ENCODE measurements at places on chromosomes 4 and X.

- DNase-seq: no peak
These were observed 112.2 kb downstream of the IDS start for GRCh38 chrX:149392921-149393320.

GRCh38 chr4:102687982-102688433, 72.8 kb downstream of the MANBA start:
- DNase-seq: no peak

DNA sequence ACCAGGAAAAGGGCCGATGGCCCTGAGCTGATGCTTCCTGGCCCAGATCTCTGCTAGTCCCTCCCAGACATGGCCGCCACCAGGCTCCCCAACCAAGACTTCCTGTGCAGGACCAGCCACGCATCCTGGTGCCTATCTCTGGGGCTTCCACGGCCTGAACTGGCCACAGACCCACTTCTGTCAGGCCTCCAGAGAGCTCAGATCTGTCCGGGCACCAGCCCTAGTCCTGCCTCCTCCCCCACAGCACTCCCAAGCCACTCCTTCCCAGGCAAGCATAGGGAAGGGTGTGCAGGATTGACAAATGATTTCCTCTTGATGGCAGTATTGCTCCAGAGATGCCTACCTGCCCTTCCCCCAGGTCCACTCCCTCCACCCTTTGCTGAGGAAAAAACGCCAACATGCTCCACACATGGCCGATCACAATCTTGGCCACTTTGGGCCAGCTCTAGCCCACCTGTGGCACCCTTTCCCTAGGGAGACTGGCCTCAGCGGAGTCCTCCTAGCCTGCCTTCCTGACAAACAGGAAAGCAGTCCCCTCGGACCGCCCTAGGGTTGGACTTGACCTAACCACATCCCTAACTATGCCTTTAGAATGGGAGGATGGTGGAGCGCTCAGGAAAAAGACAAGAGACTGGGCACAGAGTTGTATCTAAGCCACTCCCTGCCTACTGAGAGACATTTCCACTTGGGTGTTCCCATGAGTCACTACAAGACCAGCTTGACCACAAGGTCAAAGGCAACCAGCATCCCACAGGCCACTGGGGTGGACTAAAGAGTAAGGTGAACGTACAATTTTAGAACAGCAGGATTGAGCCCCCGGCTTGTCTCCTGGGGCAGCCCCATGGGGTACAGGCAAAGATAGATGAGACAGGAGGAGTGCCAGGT, 277.5 kb upstream of the AGTR2 start:
- DNase-seq: peak; percentile 90

GRCh38 chrX:100643212-100643611, 787 bp upstream of the SRPX2 start:
- no peak for DNase-seq

- no peak for DNase-seq
These were observed 48.2 kb downstream of the MMRN1 start for GRCh38 chr4:89942811-89943210.

GRCh38 chr4:1628892-1629698, 55.0 kb downstream of the FAM53A start:
- DNase-seq: no peak

DNA sequence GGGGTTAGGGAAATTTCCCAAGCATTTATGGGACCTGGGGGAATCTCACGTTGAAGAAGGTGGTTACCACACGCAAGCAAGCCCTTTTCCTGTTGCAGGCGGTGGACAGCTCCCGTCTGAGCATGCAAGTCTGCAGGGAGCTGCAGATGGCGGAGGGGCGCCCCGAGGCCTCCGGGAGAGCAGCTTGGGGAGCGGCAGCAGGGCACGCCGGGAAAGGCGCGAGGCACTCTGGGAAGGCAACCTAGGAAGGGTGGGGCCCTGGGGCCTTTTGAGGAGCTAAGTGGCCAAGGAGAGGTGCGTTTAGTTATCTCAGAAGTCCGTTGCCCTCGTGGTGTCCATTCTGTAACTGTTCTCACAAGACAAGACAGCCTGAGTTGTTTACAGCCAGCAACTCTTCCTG, 57.0 kb upstream of the SLC25A4 start:
- DNase-seq: no peak

- no peak for DNase-seq
These were observed 8.2 kb downstream of the MTHFD2L start for GRCh38 chr4:74166135-74166534.

- no peak for DNase-seq
These were observed 76.0 kb upstream of the KIT start for GRCh38 chr4:54581807-54582206.

DNA sequence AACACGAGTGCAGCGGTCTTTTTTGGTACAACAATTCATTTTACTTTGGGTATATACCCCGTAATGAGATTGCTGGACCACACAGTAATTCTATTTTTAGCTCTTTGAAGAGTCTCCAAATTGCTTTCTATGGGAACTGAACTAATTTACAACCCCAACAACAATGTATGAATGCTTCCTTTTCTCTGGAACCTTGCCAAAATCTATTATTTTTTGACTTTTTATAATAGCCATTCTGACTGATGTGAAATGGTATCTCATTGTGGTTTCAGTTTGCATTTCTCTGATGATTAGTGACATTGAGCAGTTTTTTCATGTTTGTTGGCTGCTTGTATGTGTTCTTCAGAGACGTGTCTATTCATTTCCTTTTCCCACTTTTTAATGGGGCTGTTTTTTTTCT, 240.8 kb downstream of the STK32B start:
- peak; percentile 24 for DNase-seq

GRCh38 chr4:82640540-82640939, 78.8 kb upstream of the TMEM150C start:
- no peak for DNase-seq

DNA sequence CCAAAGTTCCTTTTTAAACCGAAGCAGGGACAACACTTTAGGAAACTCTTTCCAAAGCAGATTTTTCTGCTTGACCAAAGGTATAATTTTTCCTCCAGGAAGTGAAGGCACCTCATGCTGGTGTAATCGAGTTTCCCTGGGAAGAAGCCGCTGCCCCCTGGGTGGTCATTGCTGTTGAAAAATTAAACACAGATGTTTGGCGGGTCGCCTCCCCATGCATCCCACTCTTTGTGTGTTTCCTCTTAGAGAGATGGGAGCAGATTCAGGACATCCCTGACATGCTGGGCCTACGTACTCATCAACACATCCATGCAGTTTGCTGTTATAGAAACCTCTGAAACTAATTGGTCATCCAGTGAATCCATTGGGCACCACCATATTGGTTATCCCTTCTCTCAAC, 179.2 kb upstream of the HCCS start:
- DNase-seq: no peak

DNA sequence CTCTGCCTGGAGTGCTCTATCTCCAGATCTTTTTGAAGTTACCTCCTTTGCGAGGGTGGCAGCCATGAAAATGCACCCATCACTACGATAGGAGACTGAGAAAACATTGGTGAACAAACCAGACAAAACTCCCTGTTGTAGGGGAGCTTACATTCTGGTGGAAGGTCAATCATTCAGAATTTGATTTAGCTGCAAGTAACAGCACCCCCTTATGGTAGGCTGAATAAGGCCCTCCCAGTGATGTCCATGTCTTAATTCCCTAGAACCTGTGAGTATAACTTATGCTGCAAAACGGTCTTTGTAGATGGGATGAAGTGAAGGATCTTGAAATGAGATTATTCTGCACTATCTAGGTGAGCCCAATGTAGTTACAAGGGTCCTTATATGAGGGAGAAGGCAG, 5.6 kb upstream of the TEC start:
- no peak for DNase-seq

- DNase-seq: no peak
These were observed 32.1 kb downstream of the NELFA start for GRCh38 chr4:1976416-1977352.

DNA sequence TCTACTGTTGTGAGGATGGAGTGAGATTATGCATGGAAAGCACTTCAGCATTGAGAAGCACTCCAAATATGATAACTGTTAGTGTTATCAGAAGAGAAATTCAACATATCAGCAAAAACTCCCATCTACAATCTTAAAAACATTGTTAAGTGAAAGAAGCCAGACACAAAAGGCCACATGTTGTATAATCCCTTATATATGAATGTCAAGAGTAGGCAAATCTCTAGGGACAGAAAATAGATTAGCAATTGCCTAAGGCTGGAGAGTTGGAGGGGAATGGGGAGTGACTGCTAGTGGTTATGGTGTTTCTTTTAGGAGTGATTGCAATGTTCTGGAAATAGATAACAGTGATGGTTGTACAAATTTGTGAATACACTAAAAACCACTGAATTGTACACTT, 122.5 kb upstream of the LNX1 start:
- DNase-seq: no peak

GRCh38 chr4:25874655-25875054, 11.9 kb upstream of the SEL1L3 start:
- no peak for DNase-seq

GRCh38 chr4:11106190-11106589, 322.5 kb downstream of the HS3ST1 start:
- no peak for DNase-seq

DNA sequence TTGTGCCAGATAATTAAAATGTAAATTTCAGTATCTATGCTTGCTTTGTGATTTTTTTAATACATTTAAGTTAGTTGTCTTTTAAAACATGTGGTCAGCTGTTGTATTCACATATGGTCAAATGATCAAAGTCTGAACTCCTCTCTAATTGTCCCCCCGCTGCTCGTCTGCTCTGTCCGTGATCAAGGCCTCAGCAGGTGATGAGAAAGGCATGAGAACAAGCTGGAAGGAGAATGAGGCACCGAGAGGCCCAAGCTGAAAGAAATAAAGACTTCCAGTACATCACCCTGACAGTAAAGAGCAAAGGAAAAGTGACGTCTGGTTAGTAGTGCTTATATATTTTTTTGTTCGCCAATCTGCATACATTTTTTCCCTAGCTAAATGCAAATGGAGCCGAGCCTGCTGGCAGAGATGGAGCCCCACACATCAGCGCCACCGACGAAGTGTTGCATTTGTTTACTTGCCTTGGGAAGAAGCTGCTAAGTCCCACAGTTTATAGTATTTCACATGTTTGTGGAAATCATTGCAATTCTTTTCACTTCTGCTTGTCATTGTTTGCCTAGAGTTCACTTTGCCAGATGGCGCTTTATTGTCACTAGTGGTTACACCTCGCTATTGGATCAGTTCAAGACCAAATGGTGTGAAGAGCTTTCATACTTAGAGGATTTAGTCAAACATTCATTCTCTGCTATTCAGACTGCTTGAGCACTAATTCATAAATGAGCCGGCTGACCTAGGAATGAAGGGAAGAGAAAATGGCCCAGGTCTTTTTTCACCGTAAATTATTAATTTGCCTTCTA, 181.5 kb downstream of the ZIC3 start:
- no peak for DNase-seq

- no peak for DNase-seq
These were observed 68.8 kb downstream of the ZAR1 start for GRCh38 chr4:48558819-48559218.

DNA sequence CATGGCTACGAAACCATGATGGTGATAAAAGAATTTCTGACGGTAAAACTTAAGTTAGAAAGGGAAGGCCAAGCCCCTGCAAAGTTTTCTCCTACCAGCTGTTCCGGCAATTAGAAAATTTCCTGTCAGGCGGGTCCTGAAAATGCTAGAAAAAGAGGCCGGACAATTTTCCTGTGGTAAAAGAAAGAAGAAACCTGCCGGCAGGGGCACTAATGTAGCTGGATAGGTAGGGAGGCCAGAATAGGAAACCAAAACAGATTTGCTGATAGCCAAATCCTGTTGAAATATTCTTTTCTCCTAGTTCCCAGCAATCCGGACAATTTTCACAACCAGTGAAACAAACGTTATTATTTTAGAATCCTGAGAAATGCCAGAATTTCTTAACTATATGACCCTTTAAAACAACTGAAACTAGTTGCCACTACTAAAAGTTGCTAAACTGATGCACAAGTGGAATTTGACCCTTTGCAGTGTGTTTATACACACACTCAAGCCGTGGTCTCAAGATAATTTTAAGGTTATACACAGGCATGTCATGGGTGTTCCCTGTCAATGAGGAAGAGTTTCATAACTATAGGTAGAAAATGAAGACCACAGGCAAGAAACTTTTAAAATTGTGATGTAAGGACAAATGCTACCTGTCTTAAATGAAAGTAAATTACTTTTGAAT, 47.7 kb downstream of the RPS6KA3 start:
- DNase-seq: no peak

DNA sequence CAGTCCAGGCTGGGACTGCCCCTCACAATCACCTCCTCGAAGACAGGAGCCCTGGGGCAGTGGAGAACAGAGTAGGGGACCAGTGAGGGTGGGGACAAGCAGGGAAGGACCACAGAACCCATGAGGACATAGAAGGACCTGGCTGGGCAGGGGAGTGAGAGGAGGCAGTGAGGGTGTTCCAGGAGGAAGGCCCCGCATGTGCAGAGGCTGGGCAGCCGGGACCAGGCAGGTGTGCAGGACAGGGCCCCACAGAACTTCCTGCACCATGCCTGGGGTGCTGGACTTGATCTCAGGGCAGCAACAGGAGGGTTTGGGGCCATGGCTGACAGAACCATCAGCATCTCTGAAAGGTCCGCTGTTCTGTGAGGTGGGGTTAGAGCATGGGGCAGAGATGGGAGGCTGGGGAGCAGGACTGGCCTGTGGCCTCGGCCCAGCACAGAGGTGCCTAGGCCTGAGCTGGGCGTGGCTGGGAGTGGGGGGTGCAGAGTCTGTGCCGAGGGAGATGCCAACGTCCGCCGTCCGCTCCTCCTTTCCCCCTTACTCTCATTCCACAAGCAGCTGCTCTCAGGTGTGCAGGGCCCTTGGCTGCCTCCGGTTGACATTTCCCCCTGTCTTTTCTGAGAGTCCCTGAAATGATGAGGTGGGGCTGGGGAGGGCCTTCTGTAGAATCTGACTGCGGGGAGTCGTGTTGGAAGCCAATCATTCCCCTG, 40.8 kb downstream of the EVC start:
- DNase-seq: no peak

- DNase-seq: no peak
These were observed 134.4 kb downstream of the MAD2L1 start for GRCh38 chr4:119932277-119932676.

DNA sequence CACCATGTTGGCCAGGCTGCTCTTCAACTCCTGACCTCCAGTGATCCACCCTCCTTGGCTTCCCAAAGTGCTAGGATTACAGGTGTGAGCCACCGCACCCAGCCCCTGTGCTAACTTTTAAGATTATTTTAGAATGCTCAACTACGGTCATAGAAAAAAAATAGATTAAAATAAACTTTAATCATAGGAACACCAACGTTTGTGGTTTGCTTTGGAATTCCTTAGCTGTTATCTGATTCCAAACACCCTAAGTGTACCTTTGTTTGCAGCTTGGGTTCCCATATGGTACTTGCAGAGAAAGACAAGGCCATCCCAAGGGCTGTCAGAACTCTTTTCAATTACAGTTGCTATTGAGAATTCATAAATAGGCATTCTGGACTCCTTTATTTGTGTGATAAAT, 90.1 kb upstream of the EFHC2 start:
- no peak for DNase-seq

GRCh38 chr4:2651998-2652397, 104.1 kb downstream of the TNIP2 start:
- DNase-seq: no peak

- DNase-seq: no peak
These were observed 709 bp downstream of the GPAT3 start for GRCh38 chr4:83536362-83537272.
